ENCODE measurements at places on chromosomes 11 and 22.

DNA sequence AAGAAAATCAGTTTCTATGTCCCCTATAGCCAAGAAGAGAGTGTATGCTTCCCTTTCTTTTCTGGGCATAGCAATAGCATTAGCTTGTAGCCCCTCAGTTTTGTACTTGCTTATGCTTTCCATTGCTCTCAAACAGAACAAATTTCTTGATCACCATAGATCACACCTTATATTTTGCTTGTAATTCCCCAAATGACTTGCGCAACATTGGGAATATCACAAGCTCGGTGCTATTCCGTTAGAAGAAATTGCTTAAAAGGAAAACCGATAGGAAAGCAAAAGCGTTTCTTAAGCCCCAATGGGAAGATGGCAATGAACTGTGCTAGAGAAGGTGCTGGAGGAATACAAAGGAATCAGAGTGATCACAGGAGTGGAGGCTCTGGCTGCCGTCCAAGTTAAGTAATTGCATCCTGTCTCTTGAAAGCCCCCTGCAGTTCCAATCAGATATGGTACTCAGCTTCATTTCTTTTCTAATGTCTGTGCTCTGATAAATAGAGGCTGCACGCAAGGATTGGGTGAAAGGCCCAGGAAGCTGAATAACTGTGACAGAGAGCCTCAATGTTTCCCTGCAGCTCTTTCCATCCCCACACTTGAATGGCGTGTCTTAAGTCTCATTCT, 182.1 kb upstream of the KIRREL3 start:
- no peak for DNase-seq

GRCh38 chr11:65491163-65491465, 7.7 kb upstream of the MALAT1 start:
- no peak for DNase-seq

DNA sequence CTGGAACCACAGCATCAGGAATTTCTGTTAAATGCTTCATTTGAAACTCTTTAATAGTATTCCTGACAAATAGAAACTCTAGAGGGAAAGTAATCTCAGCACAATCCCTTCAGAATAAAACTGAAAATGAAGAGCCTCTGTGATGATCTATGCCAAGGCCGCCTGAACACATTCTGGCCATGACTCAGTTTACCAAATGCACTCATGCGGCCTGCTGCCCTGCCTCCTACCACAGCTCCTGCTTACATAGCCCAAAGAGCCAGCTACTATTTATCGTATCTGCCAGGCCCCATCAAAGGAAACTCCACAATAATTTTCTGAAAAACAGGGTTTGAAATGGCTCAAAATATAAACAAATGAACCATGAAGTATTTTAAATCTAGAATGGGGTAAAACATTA, 27.0 kb downstream of the ARL14EP start:
- DNase-seq, result no peak

DNA sequence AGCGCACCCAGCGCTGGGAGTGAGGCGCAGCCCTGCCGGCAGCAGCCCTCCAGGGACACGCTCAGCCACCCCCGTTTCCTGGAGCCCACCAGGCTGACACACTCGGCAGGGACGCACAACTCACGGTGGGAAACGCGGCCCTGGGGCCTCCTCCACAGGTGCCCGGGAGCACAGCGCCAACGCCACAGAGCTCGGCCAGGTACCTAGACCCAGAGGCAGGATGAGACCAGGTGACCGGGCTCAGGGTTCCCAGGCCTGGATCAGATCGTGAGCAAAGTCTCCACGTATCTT, 18.0 kb downstream of the TUBGCP6 start:
- no peak for DNase-seq

DNA sequence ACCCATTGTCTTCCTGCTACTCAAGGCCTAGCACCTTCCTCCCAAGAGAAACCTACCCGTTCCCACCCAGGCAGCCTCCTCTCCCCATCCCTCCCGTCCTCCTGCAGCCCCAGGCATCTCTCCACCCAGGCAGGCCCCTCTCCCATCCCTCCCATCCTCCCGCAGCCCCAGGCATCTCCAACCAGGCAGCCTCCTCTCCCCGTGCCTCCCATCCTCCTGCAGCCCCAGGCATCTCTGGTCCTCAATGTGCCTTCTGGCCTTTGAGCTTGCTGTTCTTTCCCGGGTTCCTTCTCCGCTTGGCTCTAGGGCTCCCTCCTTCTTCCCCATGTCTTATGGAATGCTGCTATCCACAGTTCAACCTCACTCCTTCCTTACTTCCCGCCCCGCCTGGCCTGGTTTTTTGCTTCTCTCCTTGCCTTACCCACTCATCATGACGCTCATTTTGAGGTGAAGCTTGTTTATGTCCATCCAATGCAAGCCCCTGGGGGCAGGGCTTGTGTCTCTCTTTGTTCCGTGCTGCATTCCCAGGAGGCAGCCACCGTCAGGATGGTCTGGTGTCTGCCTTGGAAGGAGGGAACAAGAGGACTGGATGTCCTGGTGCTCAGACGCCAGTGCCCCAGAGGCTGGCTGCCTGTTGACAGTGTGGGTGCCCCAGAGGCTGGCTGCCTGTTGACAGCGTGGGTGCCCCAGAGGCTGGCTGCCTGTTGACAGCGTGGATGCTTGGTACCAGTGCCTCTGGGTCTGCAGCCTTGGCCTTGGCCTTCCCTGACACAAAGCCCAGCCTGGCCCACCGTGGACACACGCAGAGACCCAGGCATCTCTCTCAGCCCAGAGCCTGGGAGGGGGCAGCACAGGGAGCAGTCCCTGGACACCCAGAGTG, 815.7 kb downstream of the BRD1 start:
- DNase-seq, result no peak

DNA sequence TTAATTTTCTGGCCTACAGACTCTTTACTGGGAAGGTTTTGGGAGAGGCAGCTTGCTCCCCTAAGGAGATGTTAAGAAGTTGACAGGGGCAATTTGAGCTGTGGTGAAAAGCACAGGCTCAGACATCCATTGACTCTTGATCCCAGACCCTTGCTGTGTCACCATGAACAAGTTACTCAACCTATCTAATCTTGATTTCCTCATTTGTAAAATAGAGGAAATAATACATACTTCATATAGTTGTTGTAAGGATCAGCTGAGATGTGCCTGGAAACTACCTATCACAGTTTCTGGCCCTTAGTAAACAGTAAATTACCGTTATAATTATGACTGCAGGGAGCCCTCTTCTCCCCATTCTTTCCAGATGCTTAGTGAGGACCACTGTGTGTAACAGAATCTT, 16.6 kb upstream of the SCGB1D4 start:
- DNase-seq, result no peak

GRCh38 chr11:78731027-78731426, 156.4 kb upstream of the NARS2 start:
- DNase-seq, result no peak

GRCh38 chr11:58888579-58888978, 44.1 kb upstream of the GLYATL2 start:
- no peak for DNase-seq

DNA sequence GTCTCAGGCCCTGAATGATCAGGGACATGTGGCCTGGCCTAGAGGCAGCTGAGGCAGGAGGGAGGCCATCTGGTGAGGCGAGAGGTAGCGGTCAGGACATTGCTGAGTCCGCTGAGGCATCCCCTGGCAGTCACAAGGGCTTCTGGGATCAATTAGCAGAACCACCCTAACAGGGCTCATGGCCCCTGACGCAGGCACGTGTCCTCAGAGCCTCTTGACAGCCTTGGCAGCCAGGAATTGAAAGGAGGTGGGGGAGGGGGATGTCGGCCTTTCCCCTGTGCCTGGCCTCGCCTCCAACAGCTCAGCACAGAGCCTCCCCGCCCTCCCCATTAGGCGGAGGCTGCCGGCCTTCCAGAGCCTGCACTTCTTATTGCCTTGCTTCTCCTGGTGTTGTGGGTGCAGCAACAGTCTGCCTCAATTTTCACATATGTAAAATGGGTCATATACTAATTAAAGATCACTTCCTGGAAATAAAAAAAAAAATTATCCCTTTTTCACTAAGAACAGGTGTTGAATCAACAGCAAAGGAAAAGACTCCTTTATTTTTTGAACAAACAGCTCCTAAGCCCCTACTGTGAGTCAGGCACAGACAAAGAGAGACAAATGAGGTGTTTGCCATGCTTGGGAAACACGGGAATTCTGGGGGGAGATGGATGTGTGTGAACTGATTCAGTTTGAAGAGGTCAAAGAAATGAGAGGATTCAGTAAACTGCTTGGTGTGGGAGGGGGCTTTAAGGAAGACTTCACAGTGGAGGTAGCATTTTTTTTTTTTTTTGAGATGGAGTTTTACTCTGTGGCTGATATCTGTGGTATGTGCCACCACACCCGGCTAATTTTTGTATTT, 55.3 kb downstream of the NFAM1 start:
- DNase-seq, result no peak

GRCh38 chr11:92707173-92707619, 262.3 kb upstream of the MTNR1B start:
- DNase-seq, result no peak

GRCh38 chr11:95138448-95138847, 48.8 kb downstream of the ENDOD1 start:
- no peak for DNase-seq

GRCh38 chr11:68804786-68805185, 36.9 kb downstream of the CPT1A start:
- DNase-seq, result no peak

DNA sequence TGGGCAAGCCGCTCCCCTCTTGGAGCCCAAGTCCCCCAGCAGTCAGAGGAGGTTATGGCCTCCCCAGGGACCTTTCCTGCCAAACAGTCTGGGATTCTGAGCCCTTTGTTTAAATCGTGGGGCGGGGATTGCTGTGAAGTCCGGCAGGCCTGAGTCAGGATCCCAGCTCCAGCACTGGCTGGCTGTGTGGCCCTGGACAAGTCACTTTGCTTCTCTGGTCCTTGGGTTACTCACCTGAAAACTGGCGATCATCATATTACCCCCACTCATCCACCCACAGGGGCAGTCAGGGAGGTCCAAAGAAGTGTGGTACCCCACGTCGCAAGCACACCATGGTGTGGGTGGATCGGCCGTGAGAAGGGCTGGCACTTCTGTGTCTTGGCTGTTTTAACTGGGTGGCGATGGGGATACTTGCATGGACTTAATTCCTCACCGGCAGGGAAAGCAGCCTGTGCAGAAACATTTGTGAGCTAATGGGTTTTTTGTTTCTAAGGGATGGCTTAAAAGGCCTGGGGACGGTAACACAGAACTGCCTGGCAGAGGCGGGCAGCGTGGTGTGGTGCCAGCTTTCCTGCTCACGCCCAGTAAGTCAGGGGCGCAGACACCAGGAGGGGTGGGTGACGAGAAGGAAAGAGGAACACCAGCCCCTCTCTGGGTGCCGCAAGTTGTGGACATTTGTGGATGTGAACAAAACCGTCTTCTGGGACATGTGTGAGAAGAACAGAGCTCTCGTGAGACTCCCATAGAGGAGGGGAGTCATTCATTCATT, 31.6 kb upstream of the PRR5 start:
- DNase-seq, result no peak

GRCh38 chr11:115990004-115990447, 485.8 kb upstream of the CADM1 start:
- peak; percentile 11 for DNase-seq

DNA sequence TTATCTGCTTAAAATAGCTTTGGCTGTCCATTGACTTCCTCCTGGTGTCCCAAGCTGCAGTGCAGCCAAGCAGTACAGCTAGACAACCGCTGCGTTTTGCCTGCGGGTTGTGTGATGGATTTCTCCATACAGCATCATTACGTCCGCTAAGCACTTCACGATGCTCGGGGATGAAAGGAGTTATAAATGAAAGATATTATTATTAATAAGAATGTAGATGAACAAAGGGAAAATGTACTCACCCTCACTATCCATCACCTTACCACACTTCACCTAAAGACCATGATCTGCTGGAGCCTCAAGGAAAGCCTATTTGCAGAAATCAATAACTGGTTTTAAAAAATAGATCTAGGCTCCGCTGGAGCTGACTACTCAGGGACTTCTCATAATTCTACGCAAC, 509.1 kb downstream of the OPCML start:
- DNase-seq, result no peak

DNA sequence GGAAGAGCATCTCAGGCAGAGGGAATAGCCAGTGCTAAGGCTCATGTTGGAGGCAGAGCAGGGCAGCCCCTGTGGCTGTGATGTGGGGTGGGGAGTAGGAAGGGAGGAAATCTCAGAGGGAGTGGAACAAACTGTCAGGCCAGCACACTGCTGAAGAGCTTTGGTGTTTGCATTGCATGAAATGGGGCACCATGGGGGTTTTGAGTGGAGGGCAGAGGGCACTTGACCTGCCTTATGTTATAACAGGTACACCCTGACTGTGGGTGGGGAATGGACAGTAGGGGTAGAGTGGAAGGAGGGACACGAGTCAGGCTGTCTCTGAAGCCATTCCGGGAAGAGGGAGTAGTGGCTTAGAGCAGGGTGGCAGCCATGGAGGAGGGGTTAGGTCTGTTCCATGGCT, 24.0 kb downstream of the PRDM11 start:
- DNase-seq, result no peak

DNA sequence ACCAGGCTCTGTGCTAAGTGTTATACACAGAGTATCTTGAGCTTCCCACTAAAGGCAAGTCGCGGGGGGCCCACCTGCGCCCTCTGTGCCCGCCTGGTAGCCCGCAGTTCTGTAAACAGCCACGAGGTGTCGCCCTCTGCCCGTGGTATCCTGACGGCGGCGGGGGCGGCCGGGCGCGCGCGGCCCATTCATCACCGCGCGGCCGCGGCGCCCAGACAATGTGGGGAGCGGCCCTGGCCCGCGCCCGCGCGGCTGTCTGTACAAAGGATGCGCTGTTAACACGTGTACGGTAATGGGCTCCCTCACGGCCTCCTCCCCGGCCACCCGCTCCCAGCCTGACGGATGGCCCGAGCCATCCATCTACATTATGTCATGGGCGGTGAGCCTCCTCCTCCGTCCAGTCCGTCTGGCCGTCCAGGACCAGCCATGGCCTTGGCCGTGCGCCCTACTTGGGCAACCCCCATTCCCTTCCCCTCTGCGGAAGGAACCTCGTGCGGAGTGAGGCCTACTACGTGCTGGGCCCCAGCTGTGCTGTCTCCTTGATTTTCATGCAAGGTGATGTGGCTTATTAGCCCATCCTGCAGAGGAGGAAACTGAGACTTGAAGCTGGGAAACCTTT, 99.4 kb downstream of the MIAT start:
- peak; percentile 7 for DNase-seq

DNA sequence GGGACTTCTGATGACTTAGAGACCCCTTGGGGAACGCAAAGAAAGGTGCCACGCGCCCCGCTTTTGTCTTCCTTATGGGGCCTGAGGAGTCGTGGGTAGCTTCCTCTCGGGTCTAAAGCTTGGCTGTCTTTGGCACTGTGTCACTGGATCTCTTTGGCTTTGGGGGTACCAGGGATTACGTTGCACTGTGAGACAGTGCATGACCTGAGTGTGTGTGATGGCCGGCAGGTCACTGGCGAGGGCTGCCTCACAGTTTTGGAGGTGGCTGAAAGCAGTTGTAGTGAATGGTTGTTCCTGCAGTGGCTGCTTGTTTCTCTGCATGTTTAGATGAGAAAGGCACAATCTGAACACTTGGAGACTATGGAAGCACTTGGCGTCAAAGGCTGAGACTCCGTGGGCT, 5.8 kb upstream of the ARSA start:
- DNase-seq, result no peak

Data from memory B cell (primary cell).